HCT116 (cell line): ENCODE measurements at places on chromosomes 4 and X.

- no peak for DNase-seq
Measured at GRCh38 chrX:130896802-130897501, 6.1 kb downstream of the ENOX2 start.

DNA sequence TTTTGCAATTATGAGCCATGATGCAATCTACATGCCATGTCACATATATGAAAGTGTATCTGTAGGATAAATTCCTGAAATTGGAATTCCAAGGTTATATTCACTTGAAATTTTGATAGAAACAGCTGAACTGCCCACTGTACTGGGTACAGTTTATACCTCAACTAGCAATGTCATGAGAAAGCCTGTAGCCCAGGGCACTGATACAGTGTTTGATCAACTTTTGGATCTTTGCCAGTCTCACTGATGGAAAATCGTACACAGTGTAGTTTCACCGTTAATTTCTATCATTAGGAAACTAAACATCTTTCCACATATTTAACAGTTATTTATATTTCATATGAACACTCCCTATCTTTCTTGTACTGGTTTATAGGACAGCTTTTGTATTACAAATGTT is 34.2 kb downstream of the TAPT1 start:
- DNase-seq = no peak

DNA sequence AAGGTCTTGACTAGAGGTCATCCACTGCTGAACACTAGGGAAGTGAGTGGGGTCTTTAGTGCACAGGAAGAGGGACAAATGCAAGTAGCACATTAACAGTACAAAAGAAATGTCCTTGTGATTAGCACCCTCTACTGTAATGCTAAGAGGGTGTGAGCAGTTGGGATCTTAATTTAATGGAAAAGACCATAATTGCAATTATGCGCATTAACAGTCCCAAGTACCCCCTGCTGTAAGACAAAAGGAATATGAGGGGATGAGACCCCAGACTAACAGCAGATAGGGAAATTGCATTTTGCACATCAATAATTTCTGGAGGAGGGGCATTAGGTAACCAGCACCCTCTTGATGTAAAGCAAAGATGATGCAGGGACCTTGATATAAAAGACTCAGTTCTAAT is 285.0 kb downstream of the CHIC1 start:
- no peak for DNase-seq

DNA sequence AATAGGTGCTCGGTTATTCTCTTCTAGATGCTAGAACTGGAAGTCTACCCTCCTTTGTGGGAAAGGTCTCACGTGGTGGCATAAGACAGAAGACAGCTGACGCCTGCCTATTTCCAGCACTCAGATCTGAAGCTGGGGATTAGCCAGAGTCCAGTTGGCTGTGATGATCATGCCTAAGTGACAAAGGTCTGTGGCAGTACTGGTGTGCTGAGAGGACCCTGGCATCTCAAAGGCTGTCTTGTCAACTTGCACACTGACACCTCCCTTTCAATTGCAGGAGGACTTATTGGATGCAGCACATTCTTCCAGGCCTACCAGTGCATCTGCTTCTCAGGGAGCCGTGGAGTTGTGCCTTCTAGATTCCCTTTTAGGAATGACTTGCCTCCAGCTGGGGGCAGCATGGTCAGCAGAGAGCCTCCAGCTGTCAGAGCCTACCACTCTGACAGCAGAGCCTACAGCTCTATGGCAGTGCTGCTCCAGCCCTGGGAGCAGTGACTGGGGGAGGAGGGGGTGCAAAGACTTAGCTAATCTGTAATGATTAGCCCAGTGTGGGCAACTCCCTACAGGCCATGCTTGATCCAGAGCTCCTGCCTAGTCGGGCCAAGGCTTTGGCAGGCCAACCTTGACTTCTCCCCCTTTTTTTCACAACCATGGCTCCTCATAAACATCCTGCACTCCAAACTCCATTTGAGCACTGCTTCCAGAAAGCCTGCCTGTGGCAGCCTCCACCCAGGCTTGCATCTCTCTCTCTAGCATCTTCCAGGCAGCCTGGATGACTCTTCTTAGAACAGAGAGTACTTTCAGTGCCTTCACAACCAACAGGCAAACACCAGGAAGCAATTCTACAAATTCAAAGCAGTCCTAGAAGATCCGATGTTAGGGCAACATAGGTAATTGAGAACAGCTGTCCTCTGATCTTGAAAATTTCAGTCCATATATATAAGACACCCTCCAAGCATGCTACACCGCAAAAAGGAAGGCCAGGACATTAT is 13.8 kb upstream of the FGFBP2 start:
- no peak for DNase-seq

- no peak for DNase-seq
Measured at GRCh38 chr4:23680671-23681518, 209.0 kb downstream of the PPARGC1A start.

DNA sequence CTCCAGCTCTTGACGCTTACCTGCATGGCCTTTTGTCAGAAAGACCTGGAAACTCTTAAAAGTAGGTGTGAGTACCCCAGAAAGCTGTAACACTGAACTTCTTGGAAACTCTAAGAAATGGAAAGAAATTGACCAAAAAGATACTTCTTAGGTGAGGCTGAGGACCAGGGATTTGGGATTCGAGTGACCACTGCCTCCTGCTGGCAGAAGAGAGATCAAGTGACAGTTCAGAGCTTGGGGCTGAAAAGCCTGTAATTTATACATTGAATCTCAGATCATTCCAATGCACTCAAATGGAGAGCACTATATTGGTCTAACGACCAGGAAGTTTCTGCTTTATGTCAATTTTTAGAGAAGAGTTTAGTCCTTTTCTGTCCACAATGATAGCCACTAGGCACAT is 204.6 kb downstream of the PDGFRA start:
- DNase-seq = peak; percentile 3

GRCh38 chrX:23578079-23578478 is 89.2 kb upstream of the PRDX4 start:
- no peak for DNase-seq

- DNase-seq = no peak
Measured at GRCh38 chr4:136737066-136737465, 795.2 kb downstream of the PCDH18 start.

DNA sequence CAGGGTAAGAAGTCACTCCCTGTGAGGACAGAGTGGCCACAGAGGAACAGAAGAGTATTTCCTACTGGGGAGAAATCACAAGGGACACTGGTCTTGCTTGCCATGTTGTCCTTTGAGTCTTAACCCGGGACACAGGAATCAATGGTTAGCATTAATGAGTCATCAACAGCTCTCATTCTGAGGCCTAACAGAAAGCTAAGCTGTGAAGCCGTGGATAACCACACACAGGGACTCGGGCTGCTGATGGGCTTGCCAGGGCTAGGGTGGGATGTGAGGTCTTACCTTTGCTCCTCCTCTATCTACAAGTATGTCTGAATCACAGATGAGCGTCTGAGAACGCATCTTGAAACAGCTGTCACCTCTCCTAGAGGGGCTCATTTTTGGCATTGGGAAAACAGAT is 22.2 kb downstream of the HELT start:
- DNase-seq = no peak

DNA sequence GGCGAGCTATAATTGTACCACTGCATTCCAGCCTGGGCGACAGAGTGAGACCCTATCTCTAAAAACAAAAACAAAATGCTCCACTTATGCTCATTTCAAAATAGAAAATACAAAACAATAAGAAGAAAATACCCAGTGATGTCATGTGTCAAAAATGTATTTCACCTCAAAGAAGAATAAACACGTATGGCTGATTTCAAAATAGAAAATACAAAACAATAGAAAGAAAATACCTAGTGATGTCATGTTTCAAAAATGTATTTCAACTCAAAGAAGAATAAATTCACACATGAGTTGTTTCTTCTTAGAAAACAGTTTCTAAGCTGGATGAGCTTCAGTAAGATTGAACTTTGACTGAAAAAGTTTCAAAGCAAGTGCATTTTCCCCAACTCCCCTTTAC is 20.3 kb upstream of the PDCL2 start:
- no peak for DNase-seq

- DNase-seq = no peak
Measured at GRCh38 chr4:107318078-107318477, 282.0 kb upstream of the DKK2 start.

DNA sequence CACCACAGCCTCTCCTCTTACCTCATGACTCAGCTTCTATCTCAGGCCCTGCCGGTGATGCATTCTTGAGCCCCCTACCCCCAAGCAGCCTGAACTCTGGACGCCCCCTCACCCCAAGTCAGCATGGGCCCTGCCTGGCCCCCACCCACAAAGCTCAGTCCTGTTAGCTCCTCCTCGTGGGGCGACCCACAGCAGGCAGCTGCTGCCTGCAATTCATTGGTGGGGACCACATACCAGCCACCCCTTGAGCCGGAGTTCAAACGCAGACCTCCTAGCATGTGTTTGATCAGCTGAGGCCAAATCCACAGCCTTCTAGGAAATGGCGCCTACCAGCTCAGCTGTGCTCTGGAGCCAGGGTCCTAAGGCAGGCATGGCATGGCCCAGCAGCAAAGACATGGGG is 111.8 kb downstream of the EFNB1 start:
- no peak for DNase-seq

GRCh38 chr4:124426279-124426678 is 286.3 kb downstream of the ANKRD50 start:
- DNase-seq = no peak

DNA sequence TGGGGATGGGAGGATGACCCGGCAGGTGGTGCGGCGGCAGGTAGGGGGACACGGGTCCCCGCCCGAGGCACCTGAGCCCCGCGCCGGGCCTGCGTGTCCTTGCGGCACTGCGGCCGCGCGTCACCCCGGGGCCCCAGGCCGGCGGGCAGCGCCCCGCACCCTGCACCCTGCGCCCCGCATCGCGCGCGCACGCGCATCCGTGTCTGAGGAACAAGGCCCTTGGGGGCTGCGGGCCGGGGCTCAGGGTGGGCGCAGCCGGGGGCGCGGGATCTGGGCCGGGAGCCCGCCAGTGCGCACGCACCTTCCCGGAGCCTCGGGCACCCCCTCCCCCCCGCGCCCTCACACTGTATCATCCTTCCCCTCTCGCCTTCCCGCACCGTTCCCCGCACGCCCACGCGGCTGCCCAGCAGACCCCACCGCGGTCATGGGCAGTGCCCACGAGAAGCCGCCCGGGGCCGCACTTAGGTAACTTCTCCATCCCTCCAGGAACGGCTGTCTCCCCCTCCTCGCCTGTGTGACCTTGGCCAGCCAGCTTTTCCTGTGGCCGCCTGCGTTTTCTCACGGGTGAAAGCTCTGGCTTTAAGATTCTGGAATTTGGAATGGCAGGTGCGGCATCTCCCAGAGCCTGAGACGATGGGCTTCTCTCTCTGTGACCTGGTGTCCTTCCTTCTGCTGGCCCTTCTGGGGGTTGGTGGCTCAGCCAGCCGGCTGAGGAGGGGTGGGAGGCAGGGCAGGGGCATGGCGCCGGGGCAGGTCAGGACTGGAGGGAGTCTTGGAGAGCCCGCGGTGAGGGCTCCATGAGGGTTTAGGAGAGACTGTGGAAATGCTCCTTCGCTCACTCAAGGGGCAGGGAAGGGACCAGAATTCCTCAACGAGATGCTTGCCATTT is 748 bp downstream of the ATP2B3 start:
- no peak for DNase-seq

GRCh38 chrX:18389966-18390365 is 35.4 kb upstream of the CDKL5 start:
- DNase-seq = no peak

DNA sequence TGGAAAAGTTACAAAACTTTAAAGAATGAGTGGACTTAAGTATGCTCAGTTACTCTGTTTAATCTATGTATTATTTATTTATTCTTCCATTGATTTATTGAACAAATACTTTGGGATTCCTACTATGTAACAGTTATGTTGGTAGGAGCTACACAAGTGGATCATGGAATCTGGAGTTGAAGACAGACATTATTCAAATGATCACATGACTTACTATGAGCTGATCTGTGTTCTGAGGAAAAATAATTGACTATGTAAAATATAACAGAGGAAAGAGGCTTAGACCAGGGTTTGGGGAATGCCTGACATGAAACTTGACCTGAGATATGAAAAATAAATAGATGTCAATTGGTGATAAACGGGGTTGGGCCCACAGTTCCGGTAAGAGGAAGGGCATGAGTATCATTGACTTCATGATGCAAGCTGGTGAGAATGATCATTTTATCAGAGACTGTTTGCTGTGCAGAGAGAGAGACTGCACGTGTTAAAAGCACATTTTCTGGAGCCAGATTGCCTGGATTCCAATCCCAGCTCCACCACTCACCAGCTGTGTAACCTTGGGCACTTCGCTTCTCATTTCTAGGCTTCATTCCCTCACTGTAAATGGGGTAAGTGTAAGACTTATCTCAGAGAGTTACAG is 179.0 kb downstream of the SPCS3 start:
- DNase-seq = no peak

- no peak for DNase-seq
Measured at GRCh38 chrX:151336809-151337208, 60.2 kb upstream of the VMA21 start.

- no peak for DNase-seq
Measured at GRCh38 chr4:53013873-53014775, 152.0 kb downstream of the RASL11B start.

GRCh38 chr4:113435893-113436292 is 325.6 kb downstream of the CAMK2D start:
- peak; percentile 84 for DNase-seq

GRCh38 chr4:137674066-137674465 is 141.8 kb upstream of the PCDH18 start:
- no peak for DNase-seq

DNA sequence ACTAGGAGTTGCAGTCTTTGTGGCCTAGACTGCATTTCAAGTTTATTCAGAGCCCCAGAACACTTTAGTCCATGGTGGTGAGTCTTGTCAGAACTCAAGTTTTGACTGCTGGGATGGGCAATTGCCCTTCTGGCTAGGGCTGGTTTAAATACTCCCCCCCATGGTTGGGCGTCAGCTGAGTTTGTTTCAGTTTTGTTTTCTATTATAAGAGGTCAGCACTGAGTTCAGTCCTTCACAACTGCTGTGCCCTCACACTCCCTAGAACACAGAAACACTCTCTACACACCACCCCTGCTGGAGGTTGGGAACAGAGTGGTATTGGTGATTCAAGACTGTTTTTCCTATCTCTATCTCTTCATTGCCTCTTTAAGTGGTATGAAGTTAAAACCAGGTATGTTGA is 217.0 kb downstream of the GUCY2F start:
- no peak for DNase-seq

DNA sequence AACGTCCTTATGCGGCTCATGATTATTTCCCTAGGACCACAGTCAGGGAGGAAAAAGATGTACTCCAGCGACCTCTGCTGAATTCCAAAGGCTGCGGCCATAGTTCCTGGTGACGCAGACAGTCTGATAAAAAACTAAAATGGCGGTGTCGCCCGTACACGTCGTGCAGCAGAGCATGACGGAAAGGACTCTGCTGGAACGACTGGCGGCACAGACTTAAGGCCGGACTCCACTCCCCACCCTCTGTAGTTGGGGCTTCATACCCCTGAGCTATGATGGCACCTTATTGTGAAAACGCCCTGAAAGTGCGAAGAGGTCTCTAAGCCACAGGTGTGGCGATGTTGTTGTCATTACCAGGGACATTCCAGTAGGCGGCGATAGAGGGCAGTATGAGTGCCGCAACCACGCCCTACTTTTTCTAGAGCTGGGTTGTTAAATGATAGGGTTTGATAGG is 90.0 kb upstream of the EDA2R start:
- no peak for DNase-seq

- no peak for DNase-seq
Measured at GRCh38 chrX:138001226-138001625, 435.3 kb downstream of the ZIC3 start.
